RWPE1 (cell line): ENCODE measurements at places on chromosomes 5 and 9.
A peak's percentile ranks its signal among the peaks of the same experiment; 100 is the strongest.

DNA sequence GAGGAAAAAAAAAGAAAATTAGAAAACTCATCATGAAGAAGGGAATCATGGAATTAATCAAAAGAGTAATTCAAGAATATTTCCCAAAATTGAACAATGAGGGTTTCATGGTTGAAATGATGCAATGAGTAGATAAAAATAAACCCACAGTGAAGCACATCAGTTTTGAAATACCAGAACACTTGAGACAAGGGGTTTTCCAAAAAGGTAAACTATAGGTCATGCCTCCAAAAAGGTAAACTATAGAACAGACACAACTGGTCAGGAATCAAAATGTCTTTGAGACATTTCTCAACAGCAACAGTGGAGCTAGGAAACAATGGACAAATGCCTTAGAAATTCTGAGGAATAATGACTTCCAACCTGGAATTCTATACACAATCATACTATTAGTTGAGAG lies 60.2 kb upstream of the PCSK5 start:
- DNase-seq, result no peak

DNA sequence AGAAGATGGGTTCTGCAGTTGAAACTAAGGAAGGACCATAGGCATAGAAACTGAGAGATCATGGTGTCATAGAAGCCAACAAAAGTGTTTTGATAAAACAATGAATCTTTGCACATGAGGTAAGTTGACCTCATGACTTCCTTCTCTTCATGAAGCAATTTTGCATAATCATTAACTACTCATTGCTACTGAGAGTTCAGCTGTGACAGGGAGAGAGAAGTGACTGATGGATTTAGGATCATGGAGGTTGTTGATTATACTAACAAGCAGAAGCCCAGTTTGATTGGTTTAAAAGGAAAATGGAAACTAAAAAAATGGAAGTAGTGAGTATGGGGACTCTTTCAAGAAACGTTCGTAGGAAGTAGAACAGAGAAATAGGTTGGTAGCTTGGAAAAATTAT lies 51.2 kb downstream of the PARP8 start:
- no peak for DNase-seq

DNA sequence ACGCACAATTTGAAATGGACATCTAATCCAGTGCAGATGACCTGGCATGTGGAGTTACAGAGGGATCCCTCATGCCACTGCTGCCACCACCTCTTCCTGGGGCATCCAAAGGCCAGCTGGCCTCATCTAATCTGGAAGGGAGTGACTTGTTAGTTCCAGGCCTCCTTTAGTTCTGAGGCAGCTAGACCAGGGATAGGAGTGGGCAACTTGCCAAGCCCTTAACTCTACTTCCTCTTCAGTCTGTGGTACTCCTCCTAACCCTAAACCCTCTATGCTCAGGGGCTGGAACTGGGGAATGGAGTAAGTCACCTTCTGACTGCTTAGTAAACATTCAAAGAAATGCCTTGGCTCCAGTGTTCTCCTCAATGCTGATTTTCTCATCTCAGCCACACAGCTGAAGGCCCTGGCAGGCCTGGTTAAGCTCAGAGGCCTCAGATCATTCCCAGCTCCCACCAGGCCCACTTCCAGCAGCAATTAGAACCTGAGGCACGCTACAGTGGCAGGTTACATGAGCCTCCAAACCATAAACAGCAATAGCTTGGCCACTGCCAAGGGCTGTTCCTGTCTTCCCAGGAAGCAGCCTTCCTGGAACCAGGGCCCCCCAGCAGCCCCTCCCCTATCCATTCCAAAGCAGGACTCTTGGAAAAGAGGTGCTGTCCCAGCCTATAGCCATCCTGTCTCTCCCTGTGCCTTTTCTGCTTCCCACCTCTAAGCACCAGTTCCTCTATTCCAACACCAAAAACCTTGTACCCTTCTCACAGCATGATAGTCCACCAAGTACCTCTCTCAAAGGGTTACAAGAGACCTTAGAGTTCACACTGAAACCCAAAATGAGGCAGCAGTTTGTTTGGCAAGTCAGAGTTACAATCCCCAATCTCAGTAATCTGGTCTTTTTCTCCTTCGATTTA lies 2.0 kb downstream of the EIF4EBP3 start:
- DNase-seq, result peak; percentile 23

DNA sequence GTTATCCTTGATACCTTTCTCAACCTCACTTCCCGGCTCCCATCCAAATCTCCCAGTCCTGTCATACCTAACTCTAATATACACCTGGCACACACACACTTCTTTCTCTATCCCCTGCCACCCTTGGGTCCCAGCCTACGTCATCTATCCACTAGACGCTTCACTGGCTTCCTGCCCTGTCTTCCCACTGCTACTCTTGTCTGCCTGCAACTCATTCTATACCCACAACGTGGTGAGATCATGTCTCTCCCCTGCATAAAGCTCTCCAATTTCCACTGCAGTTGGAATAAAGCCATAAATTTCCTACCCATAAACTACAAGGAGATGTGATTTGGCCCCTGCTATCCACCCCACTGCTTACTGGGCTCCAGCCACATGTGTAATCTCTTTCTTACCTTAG lies 93.5 kb downstream of the JMY start:
- DNase-seq, result no peak

GRCh38 chr9:129421371-129421770 lies 199.5 kb downstream of the C9orf50 start:
- DNase-seq, result no peak

GRCh38 chr5:4191703-4192102 lies 596.1 kb downstream of the IRX1 start:
- no peak for DNase-seq

GRCh38 chr5:171728686-171729085 lies 56.9 kb upstream of the SMIM23 start:
- DNase-seq, result no peak

DNA sequence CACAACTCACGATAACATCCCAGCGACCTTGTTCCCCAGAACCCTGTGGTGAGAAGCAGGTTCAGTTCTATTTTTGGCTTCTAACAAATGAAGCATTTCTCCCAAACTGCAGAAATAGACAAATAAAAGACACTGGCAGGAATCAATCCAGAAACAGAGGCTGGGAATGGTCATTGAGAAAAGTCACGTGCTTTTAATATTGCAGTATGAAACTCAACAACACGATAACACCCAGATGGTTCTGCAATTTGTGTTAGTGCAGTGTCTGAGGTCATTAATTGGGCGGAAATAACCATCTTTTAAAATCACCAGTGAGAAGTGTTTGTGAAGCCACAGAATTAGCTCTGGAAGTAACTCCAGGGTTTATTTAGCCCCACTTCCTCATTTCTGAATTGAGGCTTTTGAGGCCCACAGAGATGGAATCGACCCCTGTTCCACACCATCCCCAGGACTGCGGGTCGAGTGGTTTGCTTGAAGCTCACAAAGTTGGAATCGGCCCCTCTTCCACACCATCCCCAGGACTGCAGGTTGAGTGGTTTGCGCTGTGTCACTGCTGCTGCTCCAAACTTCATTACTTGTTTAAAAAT lies 164.7 kb upstream of the IRX4 start:
- DNase-seq, result no peak

DNA sequence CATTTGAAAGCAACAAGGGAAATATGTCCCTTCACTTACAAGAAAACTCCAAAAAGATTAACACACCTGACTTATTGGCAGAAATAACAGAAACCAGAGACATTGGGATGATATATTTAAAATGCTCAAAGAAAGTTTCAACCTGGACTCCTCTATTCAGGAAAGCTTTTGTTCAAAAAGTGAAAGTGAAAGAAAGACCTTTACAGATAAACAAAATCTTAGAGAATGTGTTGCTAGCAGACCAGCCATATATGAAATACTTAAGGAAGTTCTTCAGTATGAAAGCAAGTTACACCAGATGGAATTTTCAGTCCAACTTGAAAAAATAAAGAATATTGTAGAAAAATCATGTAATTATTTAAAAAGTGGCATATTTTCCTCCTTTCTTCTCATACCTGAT lies 1075.1 kb downstream of the NR2F1-AS1 start:
- peak; percentile 8 for DNase-seq

GRCh38 chr5:123722451-123722850 lies 210.5 kb downstream of the CSNK1G3 start:
- DNase-seq, result no peak

GRCh38 chr5:43638546-43638945 lies 35.6 kb downstream of the NNT start:
- DNase-seq, result no peak

DNA sequence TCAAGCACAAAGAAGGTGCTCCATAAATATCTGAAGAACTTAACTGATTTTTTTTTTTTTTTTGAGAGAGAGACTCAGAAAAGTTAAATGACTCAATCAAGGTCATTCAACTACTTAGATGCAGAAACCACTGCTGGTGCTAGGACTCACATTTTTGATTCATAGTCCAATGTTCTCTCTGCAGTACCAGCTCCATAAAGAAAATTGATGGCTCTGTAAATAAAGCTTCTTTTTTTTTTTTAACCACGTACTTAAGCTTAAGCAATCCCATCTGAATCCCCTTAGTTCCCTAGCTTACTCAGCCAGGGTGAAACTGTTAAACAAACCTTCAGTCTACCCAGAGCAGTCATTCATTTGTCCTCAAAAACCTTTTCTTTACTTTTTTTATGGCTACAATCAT lies 657.0 kb upstream of the WWC1 start:
- DNase-seq, result no peak

- DNase-seq, result no peak
Measured at GRCh38 chr5:42250-42649, 49.7 kb upstream of the PLEKHG4B start.

DNA sequence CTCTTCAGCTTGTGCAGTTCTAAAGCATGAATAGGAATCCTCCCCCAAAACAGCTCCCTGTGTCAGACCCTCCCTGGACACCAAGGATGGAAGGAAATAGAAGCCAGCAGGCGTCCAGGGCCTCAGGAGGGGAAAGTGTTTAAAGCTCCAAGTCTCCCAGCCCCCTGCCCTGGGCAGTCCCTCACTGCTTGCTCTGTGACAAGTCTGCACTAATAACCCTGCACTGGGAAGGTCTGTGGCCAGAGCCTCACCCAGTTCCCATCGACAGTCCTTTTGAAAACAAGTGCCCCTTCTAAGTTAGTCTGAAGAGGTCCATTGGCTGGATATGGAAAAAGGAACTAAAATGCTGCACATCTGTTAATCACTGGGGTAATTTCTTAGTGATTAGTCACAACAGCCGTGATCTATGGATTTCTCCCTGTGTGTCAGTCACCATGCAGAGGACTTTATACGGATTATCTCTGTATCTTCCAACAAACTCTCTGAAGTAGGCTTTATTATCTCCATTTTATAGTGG lies 195.3 kb downstream of the FBXL7 start:
- no peak for DNase-seq

DNA sequence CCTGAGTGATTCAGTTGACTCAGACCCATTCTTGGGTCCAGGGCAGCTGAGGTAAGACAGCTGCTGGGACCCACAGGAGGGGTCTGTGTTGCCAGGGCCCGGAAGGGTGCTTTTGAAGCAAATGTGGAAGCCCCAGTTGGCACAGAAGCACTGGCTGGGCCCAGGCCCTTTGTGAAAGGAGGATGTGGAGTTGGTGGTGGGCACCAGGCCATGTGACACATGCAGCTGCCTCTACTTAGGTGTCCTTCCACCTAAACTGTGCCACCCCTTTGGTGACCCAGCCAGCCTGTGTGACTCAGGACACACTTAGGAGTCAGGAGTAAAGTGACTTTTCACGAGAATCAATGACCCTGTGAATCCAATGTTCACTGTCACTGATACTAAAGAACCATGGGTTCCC lies 114.3 kb upstream of the SLC25A48 start:
- no peak for DNase-seq

DNA sequence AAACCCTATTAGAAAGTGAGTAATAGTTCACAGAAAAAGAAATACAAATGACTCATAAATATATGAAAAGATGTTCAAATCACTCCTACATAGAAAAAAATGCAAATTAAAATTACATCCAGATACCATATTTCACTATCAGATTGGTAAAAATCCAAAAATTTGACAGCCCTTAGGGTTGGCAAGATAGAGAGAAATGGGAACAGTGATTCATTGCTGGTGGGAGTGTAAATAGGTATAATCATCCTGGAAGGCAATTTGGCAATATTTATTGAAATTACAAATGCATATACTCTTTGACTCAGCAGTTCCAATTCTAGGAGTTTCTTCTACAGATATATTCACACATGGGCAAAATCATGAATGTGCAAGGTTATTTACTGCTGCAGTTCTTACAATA lies 273.5 kb downstream of the NR2F1-AS1 start:
- DNase-seq, result peak; percentile 74

- DNase-seq, result no peak
Measured at GRCh38 chr5:150162142-150162513, 4.5 kb upstream of the CDX1 start.

DNA sequence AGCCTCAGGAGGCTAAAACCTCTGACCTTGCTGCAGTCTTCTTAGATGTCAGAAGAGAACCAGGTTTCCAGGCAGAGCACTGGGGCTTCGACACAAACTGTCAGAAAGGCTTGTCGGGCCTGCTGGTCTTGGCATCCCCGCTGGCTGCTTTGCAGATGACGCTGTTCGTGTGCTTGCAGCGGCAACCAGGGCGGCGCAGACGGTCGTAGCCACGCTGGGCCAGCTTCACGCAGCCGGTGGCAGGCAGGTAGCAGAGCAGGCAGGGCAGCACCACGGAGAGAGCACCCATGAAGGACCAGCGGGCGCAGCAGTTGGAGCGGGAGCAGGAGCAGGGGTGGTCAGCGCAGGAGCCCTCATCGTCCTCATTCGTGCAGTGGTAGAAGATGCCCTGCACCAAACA lies 10.7 kb downstream of the SPRY4 start:
- DNase-seq, result no peak

GRCh38 chr9:13715430-13715829 lies 435.9 kb upstream of the MPDZ start:
- no peak for DNase-seq

DNA sequence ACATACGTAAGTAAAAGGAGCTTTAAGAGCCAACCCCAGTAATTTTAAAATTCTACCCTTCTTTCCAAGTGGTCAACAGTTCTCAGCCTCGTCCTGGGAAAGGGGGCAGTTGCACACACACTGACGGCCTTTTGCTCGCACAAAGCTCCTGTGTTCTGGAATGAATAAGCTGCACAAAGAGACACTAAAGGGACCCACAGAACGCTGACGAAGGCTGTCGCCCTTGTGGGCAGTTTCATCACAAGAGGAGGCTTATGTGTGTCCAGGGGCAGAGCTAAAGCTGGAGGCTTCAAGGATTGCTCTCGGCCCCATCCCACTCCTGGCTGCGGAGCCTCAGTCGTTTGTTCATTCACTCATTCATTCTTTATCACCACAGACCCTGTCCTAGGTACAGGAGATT lies 67.0 kb upstream of the NEK6 start:
- DNase-seq, result no peak

GRCh38 chr5:72108202-72109061 lies 1.2 kb downstream of the MAP1B start:
- peak; percentile 79 for DNase-seq

DNA sequence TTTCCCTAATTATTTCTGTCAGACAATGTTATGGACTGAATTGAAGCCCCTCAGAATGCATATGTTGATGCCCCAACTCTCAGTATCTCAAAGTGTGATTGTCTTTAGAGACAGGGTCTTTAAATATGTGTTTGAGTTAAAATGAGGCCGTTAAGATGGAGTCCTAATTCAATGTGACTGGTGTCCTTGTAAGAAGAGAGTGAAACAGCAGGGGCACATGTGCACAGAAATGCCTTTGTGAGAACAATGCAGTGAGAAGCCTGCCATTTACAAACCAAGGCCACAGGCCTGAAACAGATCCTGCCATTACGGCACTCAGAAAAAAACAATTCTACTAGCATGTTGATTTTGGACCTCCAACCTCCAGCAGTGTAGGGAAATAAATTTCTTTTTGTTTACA lies 483.0 kb upstream of the DMAC1 start:
- DNase-seq, result no peak
